ENCODE measurements at places on chromosomes 7 and 10.

DNA sequence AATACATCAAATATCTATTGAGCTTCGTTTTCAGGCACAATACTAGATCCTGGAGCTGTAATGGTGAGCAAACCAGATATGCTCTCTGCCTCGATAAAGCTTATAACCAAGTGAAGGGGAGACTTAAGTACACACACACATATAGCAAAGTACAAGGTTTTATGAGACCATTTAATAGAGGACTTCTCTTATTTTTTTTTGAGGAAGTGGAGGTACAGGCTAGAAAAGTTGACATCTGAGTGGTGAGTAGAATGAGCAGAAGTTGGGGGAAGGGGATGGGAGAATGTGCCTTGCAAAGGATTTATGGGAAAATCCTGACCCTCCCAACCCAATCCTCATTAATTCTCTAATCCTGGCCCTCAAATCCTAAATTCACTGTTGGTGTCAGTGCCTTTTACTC is 7.7 kb downstream of the CCDC136 start:
- DNase-seq: no peak

GRCh38 chr7:2812831-2813230 is 31.3 kb downstream of the GNA12 start:
- no peak for DNase-seq

DNA sequence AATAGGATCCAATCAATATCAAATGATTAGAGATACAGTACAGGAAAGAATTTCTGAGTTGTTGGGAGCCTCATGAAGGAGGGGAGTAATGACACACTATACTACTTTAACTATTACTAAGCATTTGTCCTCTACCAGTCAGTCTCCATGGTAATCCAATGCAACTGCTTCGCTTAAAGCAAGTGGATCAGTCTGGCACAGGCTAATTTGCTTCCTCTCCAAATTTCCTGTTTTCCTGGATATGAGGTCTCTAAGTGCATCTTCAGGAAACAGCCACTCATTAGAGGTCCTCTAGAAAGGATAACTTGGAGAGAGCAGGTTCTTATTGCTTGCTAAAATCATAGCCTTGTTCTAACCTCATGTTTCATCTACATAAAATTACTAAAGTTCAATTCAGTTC is 8.4 kb upstream of the SEPTIN7 start:
- no peak for DNase-seq

DNA sequence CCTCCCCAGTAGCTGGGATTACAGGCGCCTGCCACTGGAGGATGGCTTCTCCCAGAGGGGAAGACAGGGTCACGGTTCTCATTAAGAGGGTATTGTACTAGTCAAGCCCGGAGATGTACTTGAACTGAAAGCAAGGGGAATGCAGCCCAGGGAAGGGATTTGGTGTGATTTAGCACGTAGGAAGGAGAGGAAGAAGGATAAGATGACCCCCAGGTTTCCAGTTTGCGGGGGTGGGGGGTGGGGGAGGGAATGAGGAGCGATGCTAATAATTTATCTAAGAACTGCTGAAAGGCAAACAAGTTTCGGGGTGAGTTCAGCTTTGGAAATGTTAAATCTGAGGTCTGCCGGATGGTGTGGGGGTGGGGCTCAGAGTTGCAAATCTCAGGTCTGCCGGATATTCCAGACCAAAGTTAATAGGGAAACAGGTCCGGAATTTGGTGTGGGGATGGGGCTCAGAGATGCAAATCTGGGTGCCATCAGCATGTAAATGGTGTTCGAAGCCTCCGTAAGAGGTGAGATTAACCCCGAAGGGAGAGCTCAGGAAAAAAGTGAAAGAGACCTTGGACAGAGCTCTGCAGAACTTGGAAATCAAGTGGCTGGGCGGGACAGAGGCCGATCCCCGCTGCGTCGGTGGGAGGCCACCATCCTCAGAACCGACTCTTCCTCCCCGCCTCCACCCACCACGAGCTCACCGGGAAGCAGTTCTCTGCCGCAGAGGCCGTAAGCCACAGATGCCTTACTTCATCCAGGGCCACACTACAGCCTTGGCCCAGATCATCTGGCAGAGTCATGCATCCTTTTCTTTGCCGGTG is 1.6 kb upstream of the SEPHS1 start:
- no peak for DNase-seq

DNA sequence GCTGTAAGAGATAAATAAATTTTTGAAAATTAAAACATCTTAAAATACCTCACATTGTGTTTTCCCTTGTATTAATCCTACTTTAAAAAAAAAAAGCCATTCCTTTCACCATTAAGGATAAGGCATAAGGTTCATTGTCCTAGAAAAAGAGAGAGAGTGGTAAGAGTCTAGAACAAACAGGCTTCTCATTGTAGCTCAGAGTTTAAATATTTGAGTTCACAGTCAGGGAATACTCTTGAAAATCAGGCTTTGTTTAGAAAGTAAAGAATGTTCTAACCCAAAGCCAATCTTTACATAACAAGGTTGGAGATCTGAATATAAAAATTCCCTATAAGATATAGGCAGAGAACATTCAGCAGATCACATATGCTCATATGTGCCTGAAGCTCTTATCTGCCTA is 40.2 kb upstream of the TES start:
- DNase-seq: no peak

All from SHP77 (cell line).